ENCODE measurements at places on chromosomes 16 and 17.

GRCh38 chr17:15381707-15382106, 40.3 kb upstream of the TEKT3 start:
- no peak for DNase-seq

DNA sequence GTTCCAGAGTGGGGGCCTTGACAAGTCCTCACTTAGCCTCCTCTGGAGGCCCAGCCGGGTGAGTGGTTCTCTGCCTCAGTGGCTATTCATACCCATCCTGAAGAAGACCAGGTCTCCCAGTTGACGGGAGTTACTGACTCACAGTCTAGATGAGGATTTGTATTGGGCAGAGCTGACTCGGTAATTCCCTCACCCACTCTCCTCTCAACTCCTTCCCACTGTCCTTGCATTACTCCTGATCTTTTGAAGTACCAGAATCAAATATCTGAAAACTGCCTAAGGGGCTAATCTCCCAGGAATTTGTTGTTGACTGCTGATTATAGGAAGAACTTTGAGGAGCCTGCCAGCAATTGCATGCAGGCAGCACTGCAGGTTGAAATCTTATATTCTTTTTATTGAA, 14.2 kb downstream of the SAP30BP start:
- peak; percentile 81 for DNase-seq

- DNase-seq = no peak
Measured at GRCh38 chr16:81214745-81215166, 23.7 kb upstream of the BCO1 start.

DNA sequence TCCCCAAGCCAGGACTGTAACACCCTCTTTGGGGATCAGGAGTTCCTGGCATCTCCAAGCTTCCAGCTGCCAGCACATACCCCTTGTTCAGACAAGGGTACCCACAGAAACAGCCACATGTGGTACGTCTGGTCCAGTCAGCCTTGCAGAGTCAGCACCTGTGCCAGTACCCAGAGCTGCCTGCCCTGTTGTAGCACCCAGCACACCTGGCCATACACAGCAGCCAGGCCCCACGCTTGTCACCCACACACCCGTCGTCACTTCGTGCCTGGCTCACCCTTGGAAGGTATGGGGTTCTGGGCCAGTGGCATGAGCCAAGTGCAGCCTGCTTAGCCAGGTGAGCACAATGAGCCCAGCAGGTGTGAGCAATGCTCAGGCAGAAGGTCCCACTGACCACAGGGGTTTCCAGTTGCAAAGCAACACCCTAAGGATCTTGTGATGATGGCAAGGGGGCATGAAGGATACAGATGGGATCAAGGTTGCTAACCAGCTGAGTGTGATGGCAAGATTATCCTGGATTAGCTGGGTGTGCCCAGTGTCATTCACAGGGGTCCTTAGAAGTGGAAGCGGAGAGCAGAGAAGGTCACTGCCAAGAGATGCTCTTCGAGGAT, 202.3 kb downstream of the CPPED1 start:
- DNase-seq = no peak

DNA sequence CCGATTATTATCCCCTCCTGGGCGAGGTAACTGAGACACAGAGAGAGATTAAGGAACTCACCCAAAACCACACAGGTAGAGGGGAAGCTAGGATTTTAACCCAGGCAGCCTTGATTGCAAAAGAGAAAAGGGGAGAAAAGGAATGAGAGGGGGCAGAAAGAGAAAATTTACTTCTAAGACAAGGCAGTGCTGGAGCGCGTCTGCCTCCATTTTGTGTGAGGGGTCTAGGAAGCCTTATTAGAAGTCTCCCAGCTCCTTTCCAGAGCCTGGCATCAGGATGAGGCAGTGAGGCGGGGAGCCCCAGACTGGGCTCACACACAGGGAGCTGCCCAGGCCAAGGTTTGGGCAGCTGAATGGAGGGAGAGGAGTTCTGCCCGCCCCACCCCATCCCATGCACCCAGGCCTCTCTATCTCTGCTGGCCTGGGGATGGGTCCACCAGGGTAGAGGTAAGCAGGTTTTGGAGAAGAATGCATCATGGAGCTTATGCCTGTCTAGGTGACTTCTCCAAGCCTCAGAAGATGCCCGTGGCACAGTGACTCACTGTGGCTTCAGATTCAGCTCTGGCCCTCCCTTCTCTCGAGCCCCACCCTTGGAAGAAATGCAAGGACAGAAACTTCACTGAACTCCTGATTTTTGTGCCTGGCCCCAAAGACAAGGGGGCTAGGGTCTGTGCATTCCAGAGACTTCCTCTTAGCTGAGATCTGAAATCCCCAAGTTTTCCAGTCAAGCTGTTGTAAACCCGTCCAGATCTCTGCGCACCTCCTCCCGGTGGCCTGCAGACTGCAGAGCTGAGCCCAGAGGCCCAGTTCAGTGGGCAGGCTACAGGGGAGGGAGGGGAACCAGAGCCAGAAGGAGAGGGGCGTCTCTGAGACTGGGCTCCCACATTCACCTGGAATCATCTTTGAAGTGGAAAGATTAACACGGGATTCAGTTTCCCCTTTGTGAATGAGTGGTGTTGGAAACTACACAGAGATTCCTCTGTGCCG, 95.1 kb upstream of the CDH5 start:
- DNase-seq = peak; percentile 61

GRCh38 chr16:11585460-11586377, 1.0 kb downstream of the LITAF start:
- DNase-seq = peak; percentile 14

- DNase-seq = no peak
Measured at GRCh38 chr17:81556863-81557262, 4.7 kb upstream of the FAAP100 start.

- no peak for DNase-seq
Measured at GRCh38 chr16:86531191-86531545, 20.8 kb downstream of the FOXF1 start.

DNA sequence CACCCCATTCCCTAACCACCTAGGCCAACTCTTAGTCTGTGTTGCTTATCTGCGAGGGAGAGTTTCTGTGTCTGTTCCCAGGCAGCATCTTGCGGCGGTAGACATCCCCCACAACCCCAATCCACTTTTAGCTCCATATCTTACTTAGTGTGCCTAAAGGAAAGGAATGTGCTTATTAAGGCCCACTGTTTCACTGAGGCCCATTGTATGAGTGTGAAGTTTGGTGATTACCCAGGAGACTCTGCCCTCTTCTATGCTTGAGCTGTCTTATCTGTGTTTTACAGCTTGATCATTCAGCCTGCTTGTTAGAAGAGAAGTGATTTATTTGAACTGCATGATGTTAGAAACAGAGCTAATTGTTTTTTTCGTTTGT, 10.3 kb upstream of the MLYCD start:
- DNase-seq = no peak

GRCh38 chr17:48779421-48779820, 37.6 kb downstream of the TTLL6 start:
- DNase-seq = no peak

All from M059J (cell line).